ENCODE measurements at places on chromosomes 12 and 14.

- DNase-seq = no peak
Observed at GRCh38 chr12:54024127-54024526, 4.1 kb upstream of the HOXC6 start.

DNA sequence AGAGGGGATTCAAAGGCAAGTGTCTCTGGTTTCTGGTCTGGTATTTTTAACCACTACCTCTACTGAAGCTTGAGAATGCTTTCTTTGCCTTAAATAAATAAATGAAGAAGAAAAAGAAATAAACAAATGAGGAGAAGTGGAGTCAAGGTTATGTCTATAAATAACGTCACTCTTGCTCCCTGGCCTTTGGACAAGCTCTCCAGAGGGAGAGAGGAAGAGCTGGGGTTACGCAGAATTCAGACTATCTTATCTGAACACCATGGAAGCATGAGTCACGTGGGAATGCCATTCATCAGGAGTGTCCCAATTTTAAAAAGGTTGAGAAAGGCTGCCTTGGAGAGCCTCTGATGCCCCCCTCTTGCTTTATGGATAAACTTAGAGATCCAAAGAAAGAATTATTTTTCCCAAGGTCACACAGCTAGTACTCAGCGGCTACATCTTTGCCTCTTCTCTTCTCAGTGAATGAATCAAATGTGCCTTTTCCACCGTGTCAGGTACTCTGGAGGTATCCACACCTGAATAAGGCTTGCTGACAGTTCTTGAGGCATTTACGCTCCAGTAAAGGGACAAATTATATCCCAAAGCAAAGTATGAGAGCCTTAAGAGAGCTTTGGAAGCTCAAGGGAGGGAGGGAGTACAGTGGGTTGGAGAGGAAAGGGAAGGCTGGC, 12.9 kb upstream of the MSI1 start:
- DNase-seq = no peak

DNA sequence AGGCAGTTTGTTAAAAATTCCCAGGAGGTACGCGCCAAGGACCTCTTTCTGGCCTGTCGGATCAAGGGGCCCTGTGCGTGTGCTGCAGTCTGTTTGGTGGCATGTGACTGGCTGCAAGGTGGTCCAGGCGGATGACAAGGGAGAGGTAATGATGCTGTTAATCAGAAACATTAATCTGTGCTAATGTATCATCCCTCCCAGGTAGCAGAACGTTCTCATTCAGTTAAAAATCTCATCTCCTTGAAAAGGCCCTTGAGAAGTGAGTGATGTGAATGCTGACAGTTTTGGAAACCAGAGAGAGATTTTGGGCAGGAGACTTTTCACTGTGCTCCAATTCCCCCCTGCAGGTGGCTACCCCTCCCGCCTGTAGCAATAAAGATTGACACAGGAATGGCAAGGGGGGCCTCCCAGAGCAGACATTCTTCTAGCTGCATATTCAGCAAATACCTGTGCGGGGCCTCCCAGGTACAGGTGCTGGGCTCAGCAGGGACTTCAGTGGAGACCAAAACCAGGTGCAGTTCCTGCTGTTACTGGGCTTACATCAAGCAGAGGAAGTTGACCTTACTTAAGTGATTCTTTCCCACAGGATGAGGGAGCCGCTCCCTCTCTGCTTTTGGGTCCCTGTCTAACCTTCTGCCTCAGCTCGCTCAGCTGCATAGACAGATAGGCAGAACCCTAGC, 364.8 kb downstream of the CACNA1C start:
- DNase-seq = no peak

DNA sequence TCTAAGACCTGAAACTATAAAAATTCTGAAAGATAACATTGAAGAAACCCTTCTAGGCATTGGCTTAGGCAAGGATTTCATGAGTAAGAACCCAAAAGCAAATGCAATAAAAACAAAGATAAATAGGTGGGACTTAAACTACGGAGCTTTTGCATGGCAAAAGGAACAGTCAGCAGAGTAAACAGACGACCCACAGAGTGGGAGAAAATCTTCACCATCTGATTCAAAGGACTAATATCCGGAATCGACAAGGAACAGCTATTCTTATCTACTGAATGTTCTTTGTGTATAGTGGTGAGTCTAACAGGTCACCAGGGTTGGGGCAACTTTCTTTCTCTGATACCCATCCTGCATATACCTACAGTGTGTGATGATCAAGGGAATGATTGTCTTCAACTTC, 198.6 kb downstream of the CCDC91 start:
- no peak for DNase-seq

- no peak for DNase-seq
Observed at GRCh38 chr14:89241934-89242651, 174.9 kb downstream of the FOXN3 start.

DNA sequence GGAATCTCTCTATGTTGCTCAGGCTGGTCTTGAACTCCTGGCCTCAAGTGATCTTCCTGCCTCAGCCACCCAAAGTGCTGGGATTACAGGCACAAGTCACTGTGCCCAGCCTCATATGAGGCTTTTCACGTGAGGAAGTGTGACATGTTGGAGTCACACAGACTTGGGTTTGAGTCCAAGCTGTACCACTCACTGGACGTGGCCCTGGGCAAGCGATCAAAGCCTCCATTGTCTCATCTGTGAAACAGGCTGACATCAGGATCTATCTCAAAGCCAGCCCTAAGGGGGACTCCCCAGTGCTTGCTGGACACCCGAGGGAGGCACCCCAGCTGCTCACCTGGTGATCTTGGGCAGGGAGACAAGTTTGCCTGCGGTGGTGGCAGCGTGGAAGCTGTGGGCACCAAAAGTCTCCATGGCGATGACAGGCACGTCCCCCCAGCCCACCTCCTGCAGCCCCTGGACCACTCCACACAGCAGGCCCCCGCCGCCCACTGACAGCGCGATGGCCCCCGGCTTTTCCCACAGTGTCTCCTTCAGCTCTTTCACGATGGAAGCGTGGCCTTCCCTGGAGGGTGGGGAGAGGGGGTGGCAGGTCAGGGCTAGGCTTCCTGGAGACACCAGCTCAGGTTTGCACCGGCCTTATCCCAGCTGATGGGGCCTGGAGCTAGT, 6.7 kb downstream of the SDS start:
- no peak for DNase-seq

GRCh38 chr12:49413010-49413409, 45.7 kb downstream of the SPATS2 start:
- no peak for DNase-seq

DNA sequence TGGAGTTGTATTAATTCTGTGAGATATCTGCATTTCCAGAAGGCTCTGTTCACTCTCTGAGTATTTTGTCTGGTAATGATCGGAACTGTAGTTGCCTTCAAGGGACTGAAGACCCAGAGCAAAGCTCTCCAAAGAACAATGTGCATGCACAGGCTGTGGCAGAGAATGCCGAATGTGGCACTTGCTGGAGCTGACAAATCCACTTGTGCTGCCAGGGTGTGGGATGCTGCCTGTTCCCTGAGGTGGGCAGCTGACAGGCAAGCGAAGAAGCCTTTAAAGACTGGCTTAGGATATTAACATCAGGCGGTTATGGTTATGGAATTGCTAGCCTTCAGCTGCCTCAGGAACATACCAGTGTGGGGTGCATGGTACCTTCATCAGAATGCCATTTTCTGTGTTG, 419.9 kb upstream of the ATP2B1 start:
- no peak for DNase-seq

GRCh38 chr12:106711316-106711715, 63.2 kb upstream of the RIC8B start:
- DNase-seq = no peak

Data from renal cortex interstitium (tissue), 15 donors.